Hippocampal formation (tissue), 2 donors: ENCODE measurements at places on chromosomes 4 and X.

DNA sequence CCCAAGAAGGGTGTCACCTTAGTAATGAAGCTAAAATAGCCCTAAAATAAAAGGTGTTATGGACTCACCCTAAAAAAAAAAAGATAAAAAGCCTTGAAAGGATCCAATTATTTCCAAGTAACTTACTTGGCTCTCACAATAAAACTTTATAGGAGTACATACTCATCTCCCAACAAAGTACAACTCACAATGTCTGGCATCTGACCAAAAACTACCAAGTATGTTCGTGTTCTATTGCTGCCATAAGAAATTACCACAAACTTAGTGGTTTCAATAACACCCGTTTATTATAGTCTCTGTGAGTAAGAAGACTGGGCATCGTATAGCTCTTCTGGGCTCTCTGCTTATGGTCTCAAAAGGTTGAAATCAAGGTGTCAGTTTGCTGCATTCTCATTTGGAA, 51.0 kb downstream of the BEX1 start:
- no peak for DNase-seq

DNA sequence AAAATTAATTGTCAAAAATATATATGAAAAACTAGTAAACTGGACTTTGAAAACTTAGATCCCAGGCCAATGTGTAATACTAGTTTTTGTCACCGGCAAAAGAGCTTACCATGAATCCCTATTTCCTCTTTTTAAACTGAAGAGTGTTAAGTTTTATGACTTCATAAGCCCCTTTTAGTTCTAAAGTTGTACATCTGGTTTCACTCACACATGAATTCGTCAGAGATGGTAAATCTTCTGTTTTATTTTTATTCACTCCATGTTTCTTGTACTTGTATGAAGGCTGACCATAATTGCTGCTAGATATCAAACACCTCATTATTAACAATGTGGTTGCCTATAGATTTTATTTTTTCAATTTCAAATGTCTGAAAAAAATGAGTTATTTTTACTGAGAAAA, 827.9 kb downstream of the PCDH7 start:
- no peak for DNase-seq

- DNase-seq, result no peak
These were observed 56.3 kb upstream of the SHOX start for GRCh38 chrX:574251-574650.

- DNase-seq, result no peak
These were observed 16.6 kb upstream of the NPNT start for GRCh38 chr4:105878668-105879067.

- peak; percentile 52 for DNase-seq
These were observed 3.1 kb downstream of the ZNF827 start for GRCh38 chr4:145935253-145936141.

- DNase-seq, result no peak
These were observed 39.3 kb downstream of the RNF212 start for GRCh38 chr4:1074077-1074476.

DNA sequence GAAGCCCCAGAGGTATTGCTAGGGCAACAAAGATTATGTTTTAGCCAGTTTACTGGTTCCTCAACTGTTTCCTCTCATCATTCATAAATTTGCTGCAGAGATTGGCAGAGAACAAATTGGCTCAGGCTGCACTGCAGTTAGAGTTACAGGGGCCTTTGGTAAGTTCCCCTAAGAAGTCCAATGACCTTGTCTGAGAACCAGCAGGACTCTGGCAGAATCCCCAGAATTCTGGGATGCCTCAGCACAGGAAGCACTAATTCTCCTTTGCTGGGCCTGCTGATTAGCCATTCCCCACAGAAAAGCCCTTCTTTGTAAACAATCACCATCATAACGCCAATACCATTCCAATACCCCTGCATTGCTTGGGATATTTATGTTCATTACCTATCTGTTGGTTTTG, 151.3 kb downstream of the USP46 start:
- peak; percentile 9 for DNase-seq

GRCh38 chrX:131801911-131802310, 221.2 kb upstream of the STK26 start:
- DNase-seq, result no peak

DNA sequence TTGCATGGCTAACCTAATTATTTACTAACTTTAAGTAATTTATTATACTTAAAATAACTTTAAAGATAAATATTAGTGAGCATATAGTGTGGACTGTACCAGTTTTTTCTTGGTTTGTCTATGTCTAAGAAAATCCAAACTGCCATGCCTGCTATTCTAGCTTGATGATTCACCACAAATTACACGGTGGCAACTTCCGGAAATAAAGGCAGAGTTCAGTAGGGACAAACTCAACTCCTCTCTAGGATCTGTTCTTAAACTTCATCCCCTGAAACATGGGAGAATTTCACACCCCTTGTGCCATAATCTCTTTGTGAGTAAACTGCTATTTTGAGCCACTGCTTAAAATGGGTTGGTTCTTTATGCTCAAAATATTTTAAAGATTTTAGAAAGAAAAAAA, 213.6 kb upstream of the NRK start:
- DNase-seq, result no peak

GRCh38 chrX:25523574-25524540, 508.1 kb upstream of the ARX start:
- DNase-seq, result peak; percentile 40

DNA sequence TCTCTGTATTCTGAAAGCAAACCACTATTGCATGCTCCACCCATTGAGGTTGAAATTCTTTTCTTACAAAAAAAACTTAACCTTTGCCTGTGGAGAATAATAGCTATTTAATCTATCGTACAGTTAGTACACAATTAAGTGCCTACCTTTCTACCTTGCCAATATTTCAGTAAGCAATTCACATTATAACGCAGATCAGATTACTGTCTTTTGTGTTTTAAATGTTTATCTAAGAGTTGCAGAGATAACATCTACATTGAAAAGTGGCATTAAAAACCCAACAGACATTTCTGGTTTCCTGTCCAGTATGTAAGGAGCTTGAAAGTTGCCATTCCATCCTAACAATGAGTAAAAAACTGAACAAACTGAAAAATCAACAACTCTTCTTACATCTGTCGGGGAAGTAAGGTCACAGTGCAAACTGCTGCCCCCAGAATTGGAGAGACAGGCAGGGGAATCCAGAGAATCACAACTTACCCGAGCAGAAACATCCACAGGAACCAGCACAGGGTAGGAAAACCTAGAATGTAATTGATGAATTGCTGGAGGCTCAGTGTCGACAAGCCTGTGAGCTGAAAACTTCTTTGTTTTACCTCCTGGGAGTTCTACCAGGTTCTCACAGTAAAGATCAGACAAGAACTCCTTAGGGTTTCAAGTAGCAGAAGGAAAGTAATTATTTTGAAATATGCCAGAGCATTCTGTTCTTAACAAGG, 27.3 kb upstream of the ACSL4 start:
- no peak for DNase-seq

GRCh38 chr4:76799718-76800117, 98.2 kb downstream of the SOWAHB start:
- no peak for DNase-seq

GRCh38 chr4:39750216-39750615, 52.3 kb downstream of the UBE2K start:
- no peak for DNase-seq

DNA sequence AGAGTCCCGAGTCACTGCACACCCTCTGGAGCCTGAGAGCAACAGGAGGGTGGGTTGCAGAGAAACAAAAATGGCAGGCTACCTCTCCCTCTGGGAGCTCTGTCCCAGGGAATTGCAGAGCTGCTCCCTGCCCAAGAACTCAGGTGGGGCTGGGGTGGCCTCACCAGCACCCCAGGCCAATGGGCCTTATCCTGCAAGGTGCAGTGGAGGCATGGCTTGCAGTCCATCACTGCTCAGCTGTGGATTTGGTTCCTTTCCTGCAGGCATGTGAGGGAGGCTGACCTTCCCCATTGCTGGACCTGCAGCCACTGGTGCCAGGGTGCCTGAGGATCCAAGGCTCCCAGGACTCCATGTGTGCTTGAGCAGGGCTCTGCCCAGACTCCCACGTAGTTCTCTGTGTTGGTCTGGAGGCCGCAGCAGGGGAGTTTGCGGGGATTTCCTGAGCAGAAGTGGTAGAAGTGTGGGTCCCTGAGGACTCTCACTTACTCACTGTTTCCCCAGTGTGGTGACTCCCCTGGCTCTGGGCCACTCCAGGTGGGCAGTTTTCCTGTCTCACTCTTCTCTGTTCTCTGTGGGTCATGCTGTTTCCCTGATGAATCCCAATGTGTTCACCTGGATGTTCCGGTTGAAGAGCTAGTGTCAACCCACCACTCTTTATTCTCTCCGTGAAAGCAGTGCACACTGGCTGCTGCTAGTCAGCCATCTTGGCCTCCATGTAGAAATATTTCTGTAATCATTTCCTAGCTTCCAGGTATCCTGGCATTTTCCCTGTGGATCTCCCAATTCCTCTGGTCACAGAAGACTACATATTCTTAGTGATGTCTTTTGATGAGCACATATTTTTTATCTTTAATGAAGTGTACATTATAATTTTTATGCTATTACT, 82.3 kb downstream of the ARHGAP24 start:
- DNase-seq, result no peak

- no peak for DNase-seq
These were observed 147.7 kb upstream of the GYPA start for GRCh38 chr4:144288011-144288903.

DNA sequence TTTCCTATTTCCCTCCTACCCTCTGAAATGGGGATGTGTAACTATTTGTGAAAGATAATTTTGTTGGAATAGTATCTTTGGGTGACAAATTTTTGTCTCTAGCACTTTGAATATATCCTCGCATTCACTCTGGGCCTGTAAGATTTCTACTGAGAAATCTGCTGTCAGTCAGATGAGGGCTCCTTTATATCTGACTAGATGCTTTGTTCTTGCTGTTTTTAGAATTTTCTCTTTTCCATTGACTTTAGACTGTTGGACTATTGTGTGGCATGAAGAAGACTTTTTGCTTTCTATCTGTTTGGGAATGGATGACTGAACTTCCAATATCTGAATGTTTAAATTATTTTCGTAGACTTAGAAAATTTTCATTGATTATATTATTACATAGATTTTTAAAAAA, 54.2 kb upstream of the GRID2 start:
- peak; percentile 6 for DNase-seq

DNA sequence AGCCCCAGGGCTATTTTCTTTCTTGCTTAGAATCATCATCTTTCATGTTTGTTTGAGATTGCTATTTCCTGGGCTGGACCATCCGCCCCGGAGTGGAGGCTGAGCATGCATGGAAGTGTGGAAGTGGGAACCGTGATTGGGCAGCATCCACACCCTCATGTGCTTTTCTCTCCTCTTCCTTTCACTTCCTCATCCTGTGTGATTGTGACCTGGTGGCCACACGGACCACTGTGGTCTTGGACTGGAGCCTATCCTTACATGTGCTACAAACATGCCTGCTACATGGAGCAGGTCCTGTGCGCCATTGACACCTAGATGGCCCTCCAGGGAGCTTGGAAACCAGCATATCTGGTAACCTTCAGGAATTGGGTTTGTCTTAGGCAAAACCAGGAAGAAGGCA, 175.9 kb upstream of the LCORL start:
- no peak for DNase-seq

- no peak for DNase-seq
These were observed 60.4 kb upstream of the MTM1 start for GRCh38 chrX:150508018-150508417.

- no peak for DNase-seq
These were observed 152.6 kb upstream of the VEGFC start for GRCh38 chr4:176945334-176945733.

GRCh38 chr4:22019676-22020075, 71.1 kb upstream of the KCNIP4 start:
- no peak for DNase-seq

- DNase-seq, result no peak
These were observed 22.2 kb downstream of the ARHGAP10 start for GRCh38 chr4:147754037-147754445.

- no peak for DNase-seq
These were observed 196.3 kb downstream of the GPAT3 start for GRCh38 chr4:83732114-83732635.

DNA sequence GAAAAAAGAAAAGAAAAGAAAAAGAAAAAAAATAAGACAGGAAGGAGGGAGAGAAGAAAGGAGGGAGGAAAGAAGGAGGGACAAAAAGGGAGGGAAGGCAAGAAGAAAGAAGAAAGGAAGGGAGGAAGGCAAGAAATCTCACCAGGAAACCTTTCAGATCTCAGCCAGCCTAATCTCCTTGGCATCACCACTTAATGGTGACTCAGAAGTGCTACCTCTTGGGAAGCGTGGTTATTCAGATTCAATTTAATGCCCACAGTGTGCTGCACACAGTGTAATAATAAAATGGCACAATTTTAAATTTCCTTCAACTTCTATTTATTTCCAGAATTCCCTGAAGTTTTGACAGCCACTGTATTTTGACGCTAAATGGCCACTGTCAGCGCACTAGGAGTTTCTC, 50.3 kb downstream of the DKK2 start:
- DNase-seq, result no peak

DNA sequence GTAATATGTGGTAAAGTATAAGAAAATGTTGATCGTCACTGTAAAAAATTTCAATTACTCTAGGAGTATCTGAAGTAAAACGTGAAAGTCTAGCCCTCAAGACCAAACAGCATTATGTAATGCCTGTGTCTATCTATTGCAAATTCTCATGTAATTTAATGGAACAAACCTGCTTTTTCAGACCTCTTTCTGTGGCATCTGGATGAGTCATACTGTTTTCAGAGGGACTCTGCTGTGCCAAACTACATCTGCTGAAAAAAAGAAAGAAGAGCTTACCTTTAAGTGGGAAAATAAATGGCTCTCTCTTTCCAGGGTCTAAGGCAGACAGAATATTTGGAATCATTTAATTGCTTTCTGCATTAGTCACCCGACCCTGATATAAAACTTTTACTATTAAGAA, 89.8 kb upstream of the ARMCX2 start:
- no peak for DNase-seq

DNA sequence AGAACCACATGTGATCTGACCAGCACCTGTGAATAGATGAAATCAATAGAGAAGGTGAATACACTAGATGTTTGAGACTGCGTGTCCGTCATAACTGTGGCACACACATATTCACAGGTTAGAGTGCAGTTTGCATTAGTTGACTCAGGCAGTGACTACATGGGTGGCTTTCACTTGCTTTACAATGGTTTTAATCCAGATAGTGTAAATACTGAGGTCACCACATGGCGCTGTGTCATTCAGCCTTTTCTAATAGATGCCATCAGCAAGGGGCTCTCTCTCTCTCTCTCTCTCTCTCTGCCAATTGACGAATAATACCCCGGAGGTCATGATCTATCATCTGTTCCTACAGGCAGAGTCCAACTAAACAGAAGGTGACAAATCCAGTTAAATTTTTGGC, 30.7 kb upstream of the FGF13 start:
- no peak for DNase-seq

DNA sequence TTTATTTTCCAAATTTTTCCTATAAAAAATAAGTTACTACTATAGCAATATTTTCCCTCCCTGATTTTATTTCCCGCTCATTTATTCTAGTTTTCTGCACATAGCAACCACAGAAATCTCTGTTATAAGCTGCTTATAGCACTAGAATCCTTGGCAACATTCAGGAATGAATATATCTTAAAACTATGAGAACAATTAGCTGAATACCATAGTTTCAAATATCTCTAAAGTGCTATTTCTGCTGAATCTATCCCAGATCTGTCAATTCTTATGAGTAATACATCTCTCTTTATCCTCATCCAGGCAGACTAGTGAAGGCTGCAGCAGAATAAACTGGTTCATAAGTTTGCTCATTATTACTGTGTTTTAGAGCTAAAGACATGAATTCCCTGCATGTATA, 622.9 kb upstream of the DIPK2B start:
- DNase-seq, result no peak
